Aorta (tissue), 5 donors: ENCODE measurements at places on chromosomes 11 and 22. TPM values are rescaled to one million over a fixed set of nuclear protein-coding genes. Genes with fewer than 3 reads are reported as not detected.

Gene MMP27
- not detected for polyA plus RNA-seq

Gene INPP5J
- 8.3 TPM for polyA plus RNA-seq

Gene GGT1
- 14.3 TPM for polyA plus RNA-seq

Gene MS4A8
- polyA plus RNA-seq = 17.9 TPM

Gene C11orf86
- polyA plus RNA-seq = 54.8 TPM

Gene UBQLNL
- polyA plus RNA-seq = not detected

Gene PAFAH1B2
- polyA plus RNA-seq = 20.5 TPM

Gene MRGPRX3
- not detected for polyA plus RNA-seq

Gene XKR3
- not detected for polyA plus RNA-seq

DNA sequence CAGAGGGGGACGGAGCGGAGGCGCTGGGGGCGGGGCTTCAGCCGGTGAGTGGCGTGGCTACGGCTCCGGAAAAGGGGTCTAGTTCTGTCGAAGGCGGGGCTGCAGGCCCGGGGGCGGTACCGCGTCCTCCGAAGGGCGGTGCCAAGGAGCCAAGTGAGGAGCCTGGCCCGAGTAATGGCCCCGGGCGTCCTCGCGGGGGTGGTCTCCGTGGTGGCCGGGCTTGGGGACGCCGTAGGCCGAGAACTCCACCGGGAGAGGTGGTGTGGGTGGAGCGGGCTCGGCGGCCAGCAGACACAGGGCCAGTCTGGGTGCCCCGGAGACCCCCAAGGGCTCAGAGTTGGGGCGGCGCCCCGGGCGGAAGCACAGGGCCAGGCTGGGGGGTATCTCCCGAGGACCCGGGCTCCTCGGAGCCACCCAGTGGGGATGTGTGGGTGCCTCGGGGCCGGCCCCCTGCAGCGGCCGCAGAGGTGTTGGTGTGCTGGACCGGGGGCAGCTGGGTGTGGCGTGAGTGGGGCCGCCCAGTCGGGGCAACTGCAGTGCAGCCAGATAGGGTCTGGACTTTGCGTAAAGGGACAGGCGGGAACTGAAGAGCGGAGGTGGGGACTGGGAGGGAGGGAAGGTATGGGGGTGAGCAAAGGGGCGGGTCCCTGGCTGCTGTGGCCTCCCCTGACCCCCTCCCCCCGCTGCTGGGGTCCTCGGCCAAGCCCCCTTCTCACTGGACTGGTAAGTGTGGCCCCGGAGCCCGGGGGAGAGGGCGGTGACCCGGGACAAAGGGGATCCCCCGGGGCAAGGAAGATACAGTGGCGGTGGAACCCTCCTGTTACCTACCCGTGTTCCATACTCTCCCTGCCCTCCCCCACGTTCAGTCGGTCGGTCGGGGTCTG lies 838 bp downstream of the FKBP2 start:
- peak overlapping the region; percentile 74 for H3K4me3 ChIP-seq
- H3K27me3 ChIP-seq = no peaks in the 10 kb centered on the region
- no peak for DNase-seq
- no peaks in the 10 kb centered on the region for H3K4me1 ChIP-seq
- no peaks in the 10 kb centered on the region for H3K36me3 ChIP-seq

GRCh38 chr22:39471381-39472141 lies 14.7 kb downstream of the MGAT3 start:
- no peak overlapping the region for H3K27ac ChIP-seq
- H3K36me3 ChIP-seq = no peaks in the 10 kb centered on the region
- H3K4me3 ChIP-seq = no peak overlapping the region
- no peaks in the 10 kb centered on the region for H3K4me1 ChIP-seq
- DNase-seq = peak; percentile 45

GRCh38 chr11:70079691-70080090 lies 1.6 kb downstream of the ANO1 start:
- no peaks in the 10 kb centered on the region for H3K36me3 ChIP-seq
- no peaks in the 10 kb centered on the region for H3K4me1 ChIP-seq
- no peaks in the 10 kb centered on the region for H3K27me3 ChIP-seq
- H3K27ac ChIP-seq = peak overlapping the region; percentile 92

- no peaks in the 10 kb centered on the region for H3K4me1 ChIP-seq
- H3K27ac ChIP-seq = no peak overlapping the region
- H3K36me3 ChIP-seq = no peaks in the 10 kb centered on the region
- no peak for DNase-seq
Measured at GRCh38 chr11:95863486-95864140, 60.3 kb downstream of the MTMR2 start.

GRCh38 chr11:35477901-35478300 lies 47.5 kb downstream of the PAMR1 start:
- no peak overlapping the region for H3K4me3 ChIP-seq
- H3K27me3 ChIP-seq = no peaks in the 10 kb centered on the region
- H3K4me1 ChIP-seq = no peaks in the 10 kb centered on the region
- no peaks in the 10 kb centered on the region for H3K36me3 ChIP-seq

DNA sequence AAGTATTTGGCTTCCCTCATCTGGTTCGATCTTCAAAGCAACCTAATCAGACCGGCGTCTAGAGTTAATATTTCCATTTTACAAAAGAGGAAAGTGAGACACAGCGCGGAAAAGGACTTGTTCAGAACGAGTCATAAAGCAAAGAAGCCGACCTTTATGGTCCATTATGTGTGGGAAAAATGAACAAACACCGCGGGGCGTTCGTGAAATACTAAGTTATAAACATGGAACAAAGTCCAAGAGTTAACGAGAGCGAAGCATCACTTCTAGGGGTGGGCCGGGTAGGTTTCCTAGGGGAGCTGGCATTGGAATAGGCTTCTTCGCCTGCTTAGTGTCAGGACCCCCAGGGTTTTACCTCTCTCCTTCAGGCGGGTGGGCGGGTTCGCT lies 575 bp downstream of the DUSP18 start:
- no peak overlapping the region for H3K27ac ChIP-seq
- peak overlapping the region; percentile 54 for H3K4me3 ChIP-seq
- DNase-seq = no peak

DNA sequence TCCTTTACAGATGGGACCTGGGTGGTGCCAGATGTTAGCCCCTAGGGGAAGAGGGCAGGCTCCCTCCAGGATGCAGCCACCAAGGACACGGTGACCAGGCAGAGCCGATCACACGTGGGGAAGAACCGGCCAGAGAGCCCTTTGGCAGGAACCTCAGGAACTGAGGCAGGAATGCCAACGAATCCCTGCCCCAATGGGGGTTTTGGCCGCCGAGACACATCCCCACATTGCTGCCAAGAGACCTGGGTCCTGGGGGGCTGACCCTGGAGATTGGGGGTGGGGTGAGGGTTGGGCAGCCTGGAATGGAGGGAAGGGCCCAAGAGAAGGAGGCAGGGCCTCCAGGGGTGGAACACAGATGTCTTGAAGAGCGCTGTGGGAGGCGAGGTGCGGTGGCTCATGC lies 28.7 kb upstream of the LMO1 start:
- no peaks in the 10 kb centered on the region for H3K27me3 ChIP-seq
- no peak for DNase-seq
- no peaks in the 10 kb centered on the region for H3K4me1 ChIP-seq
- no peak overlapping the region for H3K27ac ChIP-seq

- H3K36me3 ChIP-seq = no peaks in the 10 kb centered on the region
- no peaks in the 10 kb centered on the region for H3K27me3 ChIP-seq
- DNase-seq = no peak
- no peak overlapping the region for H3K4me3 ChIP-seq
Measured at GRCh38 chr11:112651386-112651785, 309.8 kb upstream of the NCAM1 start.

DNA sequence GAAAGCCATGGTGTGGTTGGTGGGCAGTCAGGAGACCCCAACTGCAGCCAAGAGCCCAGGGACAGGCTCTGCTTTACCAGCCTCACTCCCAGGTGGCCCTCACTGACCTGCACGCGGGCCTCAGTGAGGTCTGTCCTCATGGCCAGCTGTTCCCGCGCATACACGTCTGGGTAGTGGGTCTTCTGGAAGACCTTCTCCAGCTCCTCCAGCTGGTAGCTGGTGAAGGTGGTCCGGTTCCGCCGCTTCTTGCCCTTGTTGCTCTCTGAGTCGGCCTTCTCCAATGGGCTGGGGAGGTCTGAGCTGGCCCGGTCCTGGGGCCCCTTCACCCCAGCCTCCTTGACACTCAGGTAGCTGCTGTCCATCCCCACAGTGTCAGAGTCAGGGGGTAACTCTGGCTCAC lies 34.7 kb downstream of the ALX4 start:
- no peak overlapping the region for H3K4me3 ChIP-seq
- H3K36me3 ChIP-seq = no peaks in the 10 kb centered on the region
- DNase-seq = no peak

DNA sequence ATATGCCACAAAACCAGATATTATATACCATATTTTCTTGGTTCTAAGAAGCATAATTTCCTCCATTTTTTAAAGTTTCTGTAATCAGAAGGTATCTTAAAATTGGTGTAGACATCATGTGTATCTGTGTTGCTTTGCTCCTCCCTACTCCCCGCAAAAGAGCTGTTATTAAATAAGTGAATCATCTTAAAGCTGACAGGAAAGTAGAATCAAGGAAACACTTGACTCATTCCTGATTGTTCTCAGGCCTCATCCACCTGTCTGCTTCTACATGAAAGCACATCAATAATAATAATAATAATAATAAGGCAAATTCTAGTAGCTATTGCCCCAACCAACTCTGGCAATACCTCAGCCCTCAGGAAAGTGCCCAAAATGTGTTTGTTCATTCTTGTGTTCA lies 26.2 kb upstream of the GUCY1A2 start:
- DNase-seq = no peak
- no peaks in the 10 kb centered on the region for H3K36me3 ChIP-seq

DNA sequence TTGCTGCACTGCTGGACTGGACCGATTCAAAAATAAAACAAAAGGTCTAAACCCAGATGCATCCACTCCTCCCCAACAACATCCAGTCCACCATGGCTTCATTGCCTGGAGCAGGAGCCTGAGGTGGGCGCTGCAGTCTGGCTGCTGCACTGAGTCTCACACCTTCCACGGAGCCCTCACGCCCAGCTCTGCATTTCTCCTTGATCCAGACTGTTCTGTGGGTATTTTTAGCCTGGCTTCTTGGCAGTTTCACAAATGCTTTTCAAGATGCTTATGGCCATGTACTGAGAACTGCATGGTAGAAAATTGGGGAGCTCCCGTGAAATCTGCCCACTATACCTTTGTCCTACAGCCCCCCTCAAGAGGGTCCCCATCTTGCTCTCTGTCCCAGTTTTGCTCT lies 53.3 kb upstream of the JAM3 start:
- no peaks in the 10 kb centered on the region for H3K36me3 ChIP-seq
- no peak overlapping the region for H3K4me3 ChIP-seq
- no peaks in the 10 kb centered on the region for H3K4me1 ChIP-seq
- H3K27me3 ChIP-seq = no peaks in the 10 kb centered on the region
- no peak overlapping the region for H3K27ac ChIP-seq

DNA sequence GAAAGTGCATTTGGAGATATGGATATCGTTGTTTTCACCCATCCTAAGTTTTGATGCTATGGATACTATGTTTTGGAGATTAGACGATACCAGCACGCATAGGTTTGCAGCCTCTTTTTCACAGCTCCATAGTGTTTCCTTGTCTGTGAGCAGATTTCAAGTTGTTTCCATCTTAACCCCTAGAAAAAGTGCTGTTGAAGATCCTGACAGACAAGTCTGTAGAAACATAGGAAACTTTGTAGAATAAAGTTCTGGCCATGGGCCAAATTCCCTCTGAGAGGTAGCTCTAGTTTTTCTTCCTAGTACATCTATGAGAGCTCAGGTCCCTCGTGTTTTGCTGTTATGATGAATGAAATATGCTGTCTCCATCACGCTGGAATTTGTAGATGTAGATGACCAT lies 32.4 kb downstream of the ST3GAL4 start:
- no peaks in the 10 kb centered on the region for H3K4me1 ChIP-seq
- no peaks in the 10 kb centered on the region for H3K27me3 ChIP-seq
- H3K36me3 ChIP-seq = no peaks in the 10 kb centered on the region
- H3K27ac ChIP-seq = no peak overlapping the region
- H3K4me3 ChIP-seq = no peak overlapping the region

- no peaks in the 10 kb centered on the region for H3K4me1 ChIP-seq
- H3K27ac ChIP-seq = no peak overlapping the region
- H3K36me3 ChIP-seq = no peaks in the 10 kb centered on the region
- DNase-seq = no peak
Measured at GRCh38 chr11:85494396-85494795, 132.7 kb downstream of the DLG2 start.

DNA sequence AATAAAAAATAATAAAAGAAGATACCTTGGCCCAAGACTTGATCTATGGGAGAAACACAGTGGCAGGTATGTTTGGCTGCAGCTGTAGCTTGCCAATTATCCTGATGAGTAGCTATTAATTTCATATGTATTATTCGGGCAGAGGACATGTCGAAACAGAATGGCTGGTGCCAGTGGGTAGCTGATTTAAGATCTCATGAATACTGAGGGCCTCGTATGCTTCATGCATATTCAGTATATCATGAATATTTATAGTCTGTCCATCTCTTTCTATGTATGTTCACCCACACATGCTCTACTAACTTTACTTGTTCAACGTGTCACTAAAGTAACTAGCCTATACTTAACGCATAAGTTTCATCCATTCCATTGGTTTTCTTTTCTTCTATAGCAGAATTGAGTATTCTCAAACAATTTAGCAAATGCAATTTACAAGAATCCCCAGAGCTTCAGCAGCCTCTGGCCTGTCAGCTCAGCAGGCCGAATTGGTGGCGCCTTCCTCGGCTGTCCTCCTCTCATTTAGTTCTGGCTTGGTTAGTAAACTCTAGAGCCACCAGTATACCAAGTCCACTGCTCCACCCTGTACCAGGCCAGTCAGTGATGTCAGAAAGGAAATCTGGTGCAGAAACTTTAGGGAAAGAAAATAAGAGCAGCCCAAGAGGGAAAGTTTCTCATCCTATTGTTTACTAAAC lies 17.9 kb downstream of the ART5 start:
- H3K36me3 ChIP-seq = no peaks in the 10 kb centered on the region
- H3K4me3 ChIP-seq = no peak overlapping the region
- H3K27ac ChIP-seq = no peak overlapping the region
- no peaks in the 10 kb centered on the region for H3K4me1 ChIP-seq

- H3K27ac ChIP-seq = no peak overlapping the region
- DNase-seq = peak; percentile 76
- no peaks in the 10 kb centered on the region for H3K36me3 ChIP-seq
- H3K4me1 ChIP-seq = no peaks in the 10 kb centered on the region
- H3K27me3 ChIP-seq = no peaks in the 10 kb centered on the region
Measured at GRCh38 chr11:74453373-74453975, 13.9 kb downstream of the KCNE3 start.

GRCh38 chr11:6297831-6298230 lies 22.5 kb downstream of the CAVIN3 start:
- DNase-seq = no peak
- no peak overlapping the region for H3K27ac ChIP-seq
- no peaks in the 10 kb centered on the region for H3K4me1 ChIP-seq
- H3K36me3 ChIP-seq = no peaks in the 10 kb centered on the region
- H3K27me3 ChIP-seq = no peaks in the 10 kb centered on the region
- no peak overlapping the region for H3K4me3 ChIP-seq
